ENCODE measurements at places on chromosomes 3 and 15.
A peak's percentile ranks its signal among the peaks of the same experiment; 100 is the strongest.

DNA sequence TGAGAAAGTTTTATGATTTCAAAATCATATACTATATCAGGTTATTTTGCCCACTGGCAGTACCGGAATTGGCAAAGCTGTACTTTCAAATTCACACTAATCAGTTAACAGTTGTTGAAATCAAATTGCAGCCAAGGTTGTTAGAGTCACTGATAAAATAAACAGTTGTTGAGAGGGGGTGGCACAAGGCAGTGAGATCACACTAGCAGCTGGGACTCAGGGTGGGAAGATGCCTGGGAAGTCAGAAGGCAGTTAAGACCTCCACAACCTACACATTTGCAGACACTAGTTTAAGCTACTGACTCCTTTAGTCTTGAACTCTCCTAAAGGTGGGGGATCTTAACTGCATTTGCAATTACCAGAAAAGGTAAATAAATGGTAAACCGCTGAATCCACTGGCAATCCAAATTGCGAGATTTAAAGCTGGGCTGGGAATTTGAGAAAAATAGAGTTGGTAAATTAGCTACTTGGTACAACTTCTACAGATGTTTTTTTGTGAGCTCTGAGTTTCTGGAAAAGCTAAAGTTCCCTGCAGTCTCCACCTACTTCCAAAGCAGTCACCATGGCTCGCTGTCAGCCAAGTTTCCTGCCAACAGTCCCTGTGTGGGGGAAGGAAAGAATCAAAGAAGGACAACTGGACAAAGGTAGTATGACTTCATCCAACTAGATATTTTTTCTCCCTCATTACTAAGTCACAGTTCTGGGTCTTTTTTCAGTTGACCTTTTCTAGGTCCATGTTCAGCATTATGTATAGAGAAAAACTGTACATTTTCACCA is 105.7 kb downstream of the ZNF385D start:
- peak; percentile 55 for DNase-seq

DNA sequence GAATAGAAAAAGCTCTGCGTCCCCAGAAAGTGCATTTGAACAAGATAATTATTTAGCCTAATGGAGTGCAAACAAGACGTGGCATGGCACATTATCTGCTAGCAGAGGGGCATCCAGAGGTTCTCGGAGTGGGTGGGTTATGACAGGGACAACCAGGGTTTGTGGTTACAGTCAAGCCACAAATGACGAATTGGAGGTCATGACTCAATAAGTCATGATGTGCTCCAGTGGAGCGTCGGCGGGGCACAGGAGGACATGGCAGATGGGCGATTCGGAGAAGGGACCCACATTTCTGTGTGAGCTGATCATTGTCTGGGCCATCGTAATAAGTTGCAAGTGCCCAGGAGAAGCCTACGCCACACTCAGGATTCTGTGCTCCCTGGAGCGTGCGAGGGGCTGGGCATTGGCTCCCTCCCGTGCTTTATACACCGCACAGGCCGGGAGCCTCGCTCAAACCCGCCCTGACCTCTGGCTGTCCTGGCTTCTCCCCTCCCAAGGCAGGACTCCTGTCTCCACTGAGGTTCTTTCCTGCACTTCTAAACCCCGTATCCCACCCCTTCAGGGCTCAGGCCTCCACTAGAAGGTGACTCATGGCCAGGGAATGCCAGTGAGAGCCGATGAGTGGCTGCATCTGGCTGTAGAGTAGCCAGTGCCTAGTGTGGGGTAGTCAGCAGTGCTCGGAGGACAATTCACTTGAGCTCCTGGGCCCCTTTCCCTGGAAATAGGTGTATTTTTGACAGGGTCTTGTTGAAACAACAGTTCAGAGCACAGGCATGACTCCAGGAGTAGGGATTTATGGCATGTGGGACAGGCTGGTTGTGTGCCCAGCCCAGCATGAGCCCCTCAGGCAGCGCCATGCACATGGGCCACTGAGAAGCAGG is 67.4 kb downstream of the GRIP2 start:
- DNase-seq = peak; percentile 98

DNA sequence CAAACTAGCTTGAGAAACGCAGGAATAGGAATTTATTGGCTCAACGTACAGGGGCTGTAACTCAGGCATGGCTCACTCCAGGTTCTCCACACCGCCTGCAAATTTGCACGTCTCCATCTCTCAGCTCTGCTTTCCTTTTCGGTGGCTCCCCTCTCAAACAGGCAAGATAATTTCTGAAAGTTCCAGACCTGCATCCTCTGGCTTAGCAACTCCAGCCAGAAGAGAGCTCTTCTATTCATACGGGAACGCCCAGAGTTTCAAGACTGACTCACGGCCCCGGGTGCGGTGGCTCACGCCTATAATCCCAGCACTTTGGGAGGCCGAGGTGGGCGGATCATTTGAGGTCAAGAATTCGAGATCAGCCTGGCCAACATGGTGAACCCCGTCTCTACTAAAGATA is 139.7 kb upstream of the BNIP2 start:
- no peak for DNase-seq

- no peak for DNase-seq
These were observed 18.8 kb upstream of the DGKG start for GRCh38 chr3:186380622-186381380.

DNA sequence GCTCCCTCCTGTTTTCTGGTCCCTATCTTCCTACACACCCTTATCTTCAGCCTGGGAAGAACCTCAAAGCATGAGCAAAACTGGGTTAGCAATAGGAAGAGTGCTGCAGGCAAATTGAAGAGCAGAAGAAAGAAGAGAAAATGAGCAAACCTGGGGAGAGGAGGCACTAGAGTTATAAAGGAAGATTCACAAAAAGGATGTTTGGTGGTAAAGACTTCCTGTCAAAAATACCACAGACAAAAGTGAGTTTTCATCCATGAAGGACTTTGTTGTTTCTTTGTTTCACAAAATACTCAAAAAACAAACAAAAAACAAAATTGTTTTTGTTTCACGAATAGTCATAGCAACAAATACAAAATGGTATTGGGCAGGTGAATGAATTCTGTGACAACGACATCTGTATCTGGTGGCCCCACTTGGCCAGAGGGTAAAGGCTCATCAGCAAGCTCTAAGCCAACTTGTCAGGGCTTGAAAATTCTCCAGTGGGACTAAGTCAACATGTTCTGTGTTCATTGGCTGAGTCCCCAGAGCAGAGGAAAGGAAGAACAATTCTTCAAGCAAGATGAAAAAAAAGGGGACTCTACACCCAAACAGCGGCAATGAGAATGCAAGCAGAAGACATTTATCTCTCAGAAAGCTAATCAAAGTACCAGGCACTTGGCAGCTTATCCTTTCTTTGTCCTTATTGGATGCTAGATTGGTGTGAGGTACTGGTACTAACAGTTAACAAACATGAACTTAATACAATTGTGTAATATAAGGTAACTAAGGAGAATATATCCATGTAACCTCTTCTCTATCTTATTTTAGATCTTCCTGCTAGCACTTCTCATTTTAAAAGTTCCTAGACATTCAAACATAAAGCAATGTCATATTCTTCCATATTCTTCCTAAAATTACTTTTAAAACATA is 9.7 kb downstream of the ATP8B4 start:
- no peak for DNase-seq

- DNase-seq = peak; percentile 75
These were observed 8.8 kb downstream of the NEK10 start for GRCh38 chr3:27360113-27361078.

DNA sequence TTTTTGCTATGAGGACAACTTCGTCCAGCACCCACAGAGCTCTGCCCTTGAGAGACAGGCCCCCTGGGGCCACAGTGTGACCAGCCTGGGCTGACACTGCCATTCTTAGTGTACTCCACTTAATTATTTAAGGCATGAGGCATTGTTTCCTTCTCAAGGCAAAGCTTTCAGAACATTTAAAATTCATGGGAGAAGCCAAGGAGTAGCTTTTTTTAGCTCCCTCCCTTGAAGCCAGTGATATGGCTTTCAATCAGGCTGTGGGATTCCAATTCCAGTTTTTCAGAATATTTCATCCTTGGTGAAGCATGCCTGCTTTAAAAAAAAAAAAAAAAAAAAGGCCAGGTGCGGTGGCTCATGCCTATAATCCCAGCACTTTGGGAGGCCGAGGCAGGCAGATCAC is 21.3 kb downstream of the HOMER2 start:
- no peak for DNase-seq

DNA sequence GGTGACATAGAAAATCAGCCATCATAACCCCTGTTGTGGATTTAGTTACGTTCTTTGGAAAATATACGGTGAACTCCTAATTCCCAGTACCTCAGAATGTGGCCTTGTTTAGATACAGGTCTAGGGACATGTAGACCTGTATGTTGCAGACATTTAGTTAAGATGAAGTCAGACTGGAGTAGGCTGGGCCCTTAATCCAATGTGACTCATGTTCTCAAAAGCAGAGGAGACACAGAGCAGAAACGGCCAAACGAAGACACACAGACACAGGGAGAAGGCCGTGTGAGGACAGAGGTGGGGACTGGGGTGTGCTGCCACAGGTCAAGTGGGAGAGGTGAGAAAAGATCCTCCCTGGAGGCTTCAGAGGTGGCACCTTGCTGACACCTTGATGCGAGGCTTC is 119.0 kb upstream of the PROK2 start:
- no peak for DNase-seq

DNA sequence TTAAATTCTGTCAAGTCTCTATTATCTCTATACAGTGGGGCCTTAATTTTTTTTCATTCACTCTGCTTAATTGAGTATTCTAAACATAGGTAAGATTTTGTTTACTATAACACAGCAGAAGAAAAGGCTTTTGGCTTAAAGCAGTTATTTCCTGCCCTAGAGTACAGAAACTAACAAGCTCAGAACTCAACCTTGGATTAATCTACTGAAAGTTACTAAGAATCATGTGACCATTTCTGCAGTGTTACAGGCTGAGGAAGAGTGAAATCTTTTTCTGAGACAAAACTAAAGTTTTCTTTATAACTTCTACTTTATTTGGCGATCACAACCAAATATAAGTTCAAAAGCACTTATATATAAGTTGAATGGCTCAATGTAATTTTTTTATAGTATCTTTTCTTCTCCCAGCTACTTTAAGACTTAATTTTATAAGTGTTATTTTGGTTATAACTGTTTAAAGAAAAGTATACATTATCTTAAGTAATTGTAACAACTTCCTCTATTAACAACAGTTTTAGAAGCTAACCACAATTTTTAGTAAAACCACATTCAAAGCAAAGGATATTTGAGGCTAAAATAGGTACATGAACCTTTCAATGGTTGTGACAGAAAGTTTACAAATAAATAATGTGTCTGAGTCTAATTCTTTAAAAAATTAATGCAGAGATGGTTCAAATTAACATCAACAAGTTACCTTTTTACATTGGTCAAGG is 240.6 kb upstream of the NAALADL2 start:
- DNase-seq = no peak

GRCh38 chr3:113664523-113665094 is 31.8 kb downstream of the USF3 start:
- DNase-seq = no peak

DNA sequence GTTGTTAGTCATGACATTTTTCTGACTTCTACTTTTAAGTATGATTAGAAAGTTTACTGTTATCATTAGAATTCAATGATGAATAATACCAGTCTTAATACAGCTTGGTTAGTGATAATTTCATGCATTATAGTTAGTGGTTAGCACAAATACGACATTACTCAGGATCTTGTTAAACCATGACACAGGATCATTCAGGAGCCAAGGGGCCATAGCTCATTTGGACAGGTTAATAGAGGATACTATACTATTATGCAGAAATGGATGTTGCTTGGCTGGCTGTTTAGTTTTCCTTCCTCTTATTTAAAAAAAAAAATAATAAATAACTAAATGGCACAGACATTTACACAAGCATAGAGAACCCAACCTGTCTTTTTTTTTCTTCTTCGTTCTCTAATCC is 55.5 kb downstream of the NSUN3 start:
- no peak for DNase-seq

GRCh38 chr3:33037471-33037870 is 59.5 kb downstream of the GLB1 start:
- DNase-seq = no peak

DNA sequence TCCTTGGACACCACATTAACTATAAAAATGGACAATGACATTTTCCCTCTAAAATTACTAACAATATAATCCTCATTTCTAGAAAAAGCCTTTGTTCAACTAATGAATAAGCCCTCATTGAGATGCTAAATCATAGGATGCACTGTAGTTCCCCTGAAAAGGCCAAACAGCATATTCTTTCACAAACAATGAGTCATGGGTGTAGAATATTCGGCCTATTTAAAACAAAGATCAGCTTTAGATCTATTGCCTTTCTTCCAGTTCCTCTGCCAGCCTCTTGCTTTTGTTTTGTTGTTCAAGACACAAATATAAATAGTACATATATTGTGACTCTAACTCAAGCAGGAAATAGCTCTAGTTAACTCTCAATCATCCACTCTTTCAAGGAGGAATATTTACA is 82.5 kb downstream of the ADAM10 start:
- DNase-seq = no peak

DNA sequence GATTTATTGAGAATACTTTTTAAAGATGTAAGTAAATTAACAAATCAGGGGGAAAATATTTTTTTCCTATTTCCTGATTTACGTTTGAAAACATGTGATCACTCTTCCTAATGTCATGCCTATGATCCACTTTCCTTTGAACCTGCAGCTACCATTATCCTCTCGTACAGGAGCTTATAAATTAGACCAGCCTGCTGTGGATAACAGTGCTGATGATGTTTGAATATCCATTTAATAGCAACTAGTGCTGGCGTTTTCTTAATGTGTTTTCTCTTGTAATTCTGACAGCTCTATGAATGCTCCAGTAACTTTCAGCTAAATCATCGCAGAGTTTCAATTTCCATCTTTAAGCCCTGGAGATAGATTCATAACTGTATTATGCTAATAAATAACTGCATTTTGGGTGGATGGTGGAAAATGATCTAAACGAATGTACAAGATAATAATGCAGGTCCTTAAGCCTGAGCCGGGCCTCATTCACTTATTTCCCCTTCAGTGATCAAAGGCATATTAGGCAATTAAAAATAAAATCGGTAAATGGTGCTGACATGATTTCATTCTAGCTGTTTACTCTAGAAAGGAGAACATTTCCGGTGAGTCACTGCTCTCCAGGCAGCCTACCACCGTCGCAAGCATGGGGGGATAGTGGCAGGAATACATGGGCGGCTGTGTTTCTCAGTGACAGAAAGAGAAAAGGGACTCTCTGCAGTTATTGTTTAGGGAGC is 58.5 kb upstream of the SLC24A5 start:
- peak; percentile 42 for DNase-seq

DNA sequence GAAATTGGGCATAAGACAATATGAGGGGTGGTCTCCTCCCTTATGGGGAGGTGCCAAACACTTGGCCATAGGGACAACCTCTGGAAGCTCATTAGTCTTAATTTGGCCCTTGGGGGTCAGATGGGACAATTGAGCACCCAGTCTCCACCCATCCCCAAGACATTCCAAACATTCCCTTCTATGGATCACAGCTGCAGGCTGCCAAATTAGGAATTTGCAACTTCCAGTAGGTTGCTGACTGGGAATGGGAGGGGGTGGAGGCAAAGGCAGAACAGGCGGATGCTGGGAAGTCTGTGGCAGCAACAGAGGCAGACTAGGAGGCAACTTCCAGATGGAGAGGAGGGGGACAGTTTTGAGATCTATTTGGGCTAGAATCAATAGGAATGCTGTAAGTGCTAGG is 1.4 kb upstream of the PDHB start:
- peak; percentile 70 for DNase-seq
